SJCRH30 (cell line): ENCODE measurements at places on chromosomes 1 and 21. TPM values are rescaled to one million over a fixed set of nuclear protein-coding genes. Genes with fewer than 3 reads are reported as not detected.

Gene OR2L13
- not detected in 2 replicates for total RNA-seq

Gene SERTAD4
- total RNA-seq: 0.20 and 0.30 TPM in 2 replicates

Gene HSD11B1
- total RNA-seq: not detected in 2 replicates

Gene FCRL4
- not detected in 2 replicates for total RNA-seq

Gene ENAH
- total RNA-seq: 206 and 246 TPM in 2 replicates

Gene LORICRIN
- not detected in 2 replicates for total RNA-seq

GRCh38 chr1:56322211-56322610 lies 257.2 kb downstream of the PLPP3 start:
- DNase-seq: no peak

GRCh38 chr1:92485381-92486250 lies 1.1 kb downstream of the GFI1 start:
- peak; percentile 65 for DNase-seq

- DNase-seq: peak; percentile 29
Observed at GRCh38 chr1:229224308-229224707, 46.6 kb upstream of the RAB4A start.

DNA sequence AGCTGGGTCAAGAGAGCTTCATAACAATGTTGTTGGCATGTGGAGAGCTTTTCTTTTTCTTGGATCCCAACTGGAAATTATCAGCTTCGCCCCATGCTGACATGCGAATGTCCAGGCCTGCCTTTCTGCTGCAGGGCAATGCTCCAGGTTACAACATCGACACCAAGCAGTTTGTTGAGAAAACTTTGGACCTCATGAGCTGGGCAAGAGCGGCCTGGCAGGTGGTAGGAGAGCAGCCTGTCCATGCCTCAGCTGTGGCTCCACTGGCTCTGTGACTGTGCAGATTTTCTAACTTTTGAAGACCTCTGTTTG lies 41.4 kb downstream of the MTARC1 start:
- no peak for DNase-seq

GRCh38 chr1:96730574-96731298 lies 9.2 kb downstream of the PTBP2 start:
- no peak for DNase-seq

GRCh38 chr21:15853126-15853525 lies 123.3 kb downstream of the USP25 start:
- no peak for DNase-seq

DNA sequence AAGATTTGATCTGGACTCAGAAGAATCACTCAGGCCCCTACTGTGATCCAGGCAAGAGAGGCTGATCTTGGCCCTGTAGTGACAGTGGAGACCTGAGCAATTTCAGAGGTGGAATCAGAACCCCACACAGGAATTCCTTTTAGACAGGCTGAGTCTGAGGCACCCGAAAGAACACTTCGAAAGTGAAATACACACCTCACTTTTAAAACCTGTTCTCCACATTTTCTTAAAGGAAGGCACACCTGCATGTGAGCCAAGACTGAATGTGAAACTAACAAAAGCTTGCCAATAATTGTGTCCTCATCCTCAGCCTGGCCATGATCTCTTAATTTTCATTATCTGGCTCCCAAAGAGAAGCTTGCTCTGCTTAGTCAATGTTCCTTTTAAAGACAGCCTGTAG lies 32.2 kb downstream of the SIPA1L2 start:
- DNase-seq: no peak

GRCh38 chr1:228891272-228892034 lies 156.2 kb downstream of the RHOU start:
- DNase-seq: no peak

- peak; percentile 48 for DNase-seq
Observed at GRCh38 chr1:161085165-161085564, 4.2 kb downstream of the NECTIN4 start.

- peak; percentile 51 for DNase-seq
Observed at GRCh38 chr1:222071387-222071786, 329.5 kb upstream of the DUSP10 start.

- DNase-seq: no peak
Observed at GRCh38 chr1:154765970-154766369, 104.1 kb downstream of the KCNN3 start.

GRCh38 chr1:232940262-232940661 lies 10.1 kb upstream of the NTPCR start:
- DNase-seq: no peak
